ENCODE measurements at places on chromosomes 13 and 19.

DNA sequence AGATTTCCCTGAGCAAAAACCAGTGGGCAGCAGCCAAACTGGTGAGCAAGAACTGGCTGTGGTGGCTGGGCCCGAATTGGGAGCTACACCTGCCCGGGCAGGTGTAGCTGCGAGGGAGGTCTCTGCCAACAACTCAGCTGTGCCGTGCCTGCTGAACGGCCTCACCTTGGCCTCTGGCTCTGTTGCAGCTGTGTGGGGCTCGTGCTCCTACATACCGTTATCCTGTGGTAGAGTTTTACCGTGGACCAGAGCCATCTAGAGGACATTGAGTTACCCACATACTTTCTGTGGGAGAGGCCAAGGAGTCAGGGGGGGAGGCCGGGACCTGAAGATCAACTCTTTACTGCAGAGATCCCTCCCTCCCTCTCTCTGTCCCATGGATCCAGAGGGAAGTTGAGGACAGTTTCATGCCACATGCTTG lies 113.2 kb downstream of the TM9SF2 start:
- no peak for DNase-seq

DNA sequence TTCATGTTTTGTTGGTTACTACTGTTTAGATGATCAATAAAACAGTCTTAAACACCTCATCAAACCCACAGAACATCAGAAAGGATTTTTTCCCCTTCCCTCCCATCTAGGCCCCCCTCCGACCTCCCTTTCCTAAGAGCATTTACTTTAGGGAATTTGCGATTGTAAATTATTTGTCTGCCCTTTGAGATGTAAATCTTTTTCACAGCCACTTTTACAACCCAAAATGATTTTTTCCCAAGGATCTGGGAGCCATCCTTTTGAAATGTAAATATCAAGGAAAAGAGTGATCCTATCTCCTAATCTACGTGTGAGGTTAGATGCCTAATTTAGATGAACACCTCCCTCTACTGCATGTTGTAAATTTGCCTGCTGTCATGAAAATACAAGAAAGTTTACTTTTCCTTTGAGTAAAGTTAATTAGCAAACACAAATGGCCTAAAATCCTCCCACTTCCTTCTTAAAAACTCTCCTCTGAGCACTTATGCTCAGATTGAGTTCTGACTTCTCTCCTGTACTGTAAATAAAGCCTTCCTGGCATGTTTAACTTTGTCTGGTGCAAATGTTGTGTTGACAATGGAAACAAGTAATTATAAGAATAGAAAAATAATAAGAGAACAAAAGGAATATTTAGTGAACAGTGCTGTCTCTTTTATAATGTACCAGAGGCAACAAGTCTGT lies 1646.9 kb upstream of the SPRY2 start:
- no peak for DNase-seq

- DNase-seq, result peak; percentile 4
Observed at GRCh38 chr13:94548382-94548781, 47.6 kb downstream of the TGDS start.

GRCh38 chr13:30020726-30021312 lies 170.4 kb upstream of the UBL3 start:
- peak; percentile 33 for DNase-seq

GRCh38 chr19:38247734-38248268 lies 8.4 kb downstream of the PPP1R14A start:
- DNase-seq, result no peak

- DNase-seq, result no peak
Observed at GRCh38 chr19:35279985-35280821, 2.1 kb upstream of the HAMP start.

DNA sequence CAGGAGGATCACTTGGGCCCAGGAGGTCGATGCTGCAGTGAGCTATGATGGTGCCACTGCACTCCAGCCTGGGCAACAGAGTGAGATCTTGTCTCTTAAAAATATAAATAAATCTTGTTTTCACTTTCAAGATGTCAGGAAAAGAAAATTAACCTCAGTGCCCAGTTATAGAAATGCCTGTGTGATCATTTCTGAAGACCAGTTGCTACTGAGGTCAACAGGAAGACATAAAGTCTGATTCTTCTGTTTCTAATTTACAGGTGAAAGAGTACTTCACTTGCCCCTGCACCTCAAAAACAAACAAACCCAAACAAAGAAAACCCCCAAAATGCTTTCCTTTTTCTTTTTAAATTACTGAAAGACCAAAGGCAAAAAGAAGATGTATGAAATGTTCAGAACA lies 174.3 kb upstream of the NBEA start:
- no peak for DNase-seq

DNA sequence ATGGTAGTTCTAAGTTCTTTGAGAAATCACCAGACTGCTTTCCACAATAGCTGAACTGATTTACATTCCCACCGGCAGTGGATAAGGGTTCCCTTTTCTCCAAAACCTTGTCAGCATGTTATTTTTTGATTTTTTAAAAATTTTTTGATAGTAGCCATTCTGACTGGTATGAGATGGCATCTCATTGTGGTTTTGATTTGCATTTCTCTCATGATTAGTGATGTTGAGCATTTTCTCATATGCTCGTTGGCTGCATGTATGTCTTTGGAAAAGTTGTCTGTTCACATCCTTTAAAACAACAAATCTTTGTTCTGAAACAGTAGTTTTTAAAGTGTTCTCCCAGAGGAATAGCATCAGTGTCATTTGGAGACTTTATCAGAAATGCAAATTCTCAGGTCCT lies 77.5 kb upstream of the POMP start:
- DNase-seq, result no peak

DNA sequence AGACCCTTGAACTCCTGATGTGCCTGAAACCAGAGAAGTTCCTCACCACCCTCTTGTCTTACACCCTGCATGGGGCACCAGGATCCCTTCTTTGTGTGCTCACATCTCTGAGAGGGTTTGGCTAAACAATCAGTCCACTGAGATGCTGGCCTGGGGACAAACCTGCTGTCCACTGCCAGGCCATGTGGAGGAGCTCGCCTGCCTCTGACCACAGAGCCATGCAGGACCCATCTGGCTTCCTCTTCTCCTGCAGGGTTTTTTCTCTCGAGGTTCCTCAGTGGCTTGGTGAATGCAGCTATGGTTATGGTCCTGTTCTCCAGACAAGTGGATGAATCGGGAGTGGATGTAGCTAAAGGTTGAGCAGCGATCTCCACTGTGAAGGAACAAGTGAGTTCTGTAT lies 49.1 kb upstream of the MEDAG start:
- peak; percentile 52 for DNase-seq

DNA sequence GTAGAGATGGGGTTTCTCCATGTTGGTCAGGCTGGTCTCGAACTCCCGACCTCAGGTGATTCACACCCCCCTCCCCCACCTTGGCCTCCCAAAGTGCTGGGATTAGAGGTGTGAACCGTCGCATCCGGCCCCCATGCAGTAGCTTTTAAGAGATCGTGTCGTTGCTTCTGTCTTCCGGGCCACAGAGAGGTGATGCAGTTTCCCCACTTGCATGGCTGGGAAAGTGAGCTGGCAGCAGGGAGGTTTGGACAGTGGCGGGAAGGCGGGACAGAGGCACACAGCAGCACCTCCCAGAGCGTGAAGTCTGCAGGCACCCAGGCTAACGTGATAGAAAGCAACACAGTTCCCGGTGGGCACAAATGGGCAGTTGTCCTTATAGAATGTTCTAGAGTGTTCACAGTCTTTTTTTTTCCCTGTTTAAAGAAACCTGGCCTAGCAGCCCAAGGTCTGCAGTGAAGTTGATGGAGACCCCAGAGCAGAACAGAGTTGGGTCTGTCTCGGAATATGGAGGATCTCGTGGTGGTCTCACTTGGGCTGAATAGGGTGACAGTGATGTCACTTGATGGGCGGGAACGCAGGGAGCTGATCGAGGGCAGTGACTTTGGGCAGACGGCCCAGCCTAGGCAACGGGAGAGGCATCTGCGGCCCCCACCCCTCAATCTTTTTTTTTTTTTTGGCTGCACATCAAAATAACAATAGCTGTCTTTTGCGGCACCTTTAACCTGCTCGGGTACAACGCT lies 4.9 kb downstream of the UHRF1 start:
- no peak for DNase-seq

DNA sequence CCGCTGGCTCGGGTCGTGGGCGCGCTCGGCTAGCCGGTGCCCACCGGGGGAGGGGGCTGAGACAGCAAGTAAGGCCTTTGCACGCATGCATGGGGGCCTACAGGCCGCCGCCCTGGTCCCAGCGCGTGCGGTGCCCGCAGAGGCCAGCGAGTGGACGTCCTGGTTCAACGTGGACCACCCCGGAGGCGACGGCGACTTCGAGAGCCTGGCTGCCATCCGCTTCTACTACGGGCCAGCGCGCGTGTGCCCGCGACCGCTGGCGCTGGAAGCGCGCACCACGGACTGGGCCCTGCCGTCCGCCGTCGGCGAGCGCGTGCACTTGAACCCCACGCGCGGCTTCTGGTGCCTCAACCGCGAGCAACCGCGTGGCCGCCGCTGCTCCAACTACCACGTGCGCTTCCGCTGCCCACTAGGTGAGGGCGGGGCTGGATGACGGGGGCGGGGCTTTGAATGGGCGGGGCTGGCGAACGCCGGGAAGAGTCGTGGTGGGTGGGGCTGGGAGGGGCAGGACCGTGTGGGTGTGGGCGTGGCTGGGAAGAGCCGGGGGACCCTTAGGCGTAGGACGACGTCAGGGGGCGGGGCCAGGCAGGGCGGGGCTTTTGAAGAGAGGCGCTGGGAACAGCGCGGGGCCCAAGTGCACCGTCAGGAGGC lies 2.1 kb downstream of the CILP2 start:
- DNase-seq, result peak; percentile 62

- no peak for DNase-seq
Observed at GRCh38 chr13:81610644-81611043, 1269.7 kb upstream of the SPRY2 start.

DNA sequence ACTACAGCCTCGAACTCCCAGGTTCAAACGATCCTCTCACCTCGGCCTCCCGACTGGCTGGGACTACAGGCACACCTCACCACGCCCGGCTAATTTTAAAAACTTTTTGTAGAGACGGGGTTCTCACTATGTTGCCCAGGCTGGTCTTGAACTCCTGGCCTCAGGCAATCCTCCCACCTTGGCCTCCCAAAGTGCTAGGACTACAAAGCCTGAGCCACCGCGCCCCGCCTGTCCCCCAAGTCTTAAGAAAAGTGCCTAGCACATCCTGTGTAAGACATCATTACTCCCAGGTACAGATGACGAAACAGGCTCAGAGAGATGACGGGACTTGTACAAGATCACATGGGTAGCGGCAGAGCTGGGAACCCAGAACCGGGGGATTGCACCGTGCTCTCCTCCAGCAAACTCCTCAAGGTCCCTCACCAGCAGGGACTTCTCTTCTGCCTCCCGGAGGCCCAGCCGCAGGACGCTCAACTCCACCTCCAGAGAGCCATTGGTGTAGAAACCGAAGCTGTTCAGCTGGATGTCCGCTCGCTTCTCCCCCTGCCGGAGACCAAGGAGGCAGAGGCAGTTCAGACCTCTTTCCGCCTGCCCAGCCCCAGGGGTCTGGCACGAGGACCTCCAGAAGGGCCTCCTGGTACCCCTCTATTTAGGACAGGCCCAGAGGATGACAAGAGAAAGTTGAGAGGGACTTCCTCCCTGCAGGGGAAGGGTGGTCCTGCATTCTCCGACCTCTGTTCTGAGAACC lies 1.0 kb downstream of the GPR108 start:
- peak; percentile 88 for DNase-seq

DNA sequence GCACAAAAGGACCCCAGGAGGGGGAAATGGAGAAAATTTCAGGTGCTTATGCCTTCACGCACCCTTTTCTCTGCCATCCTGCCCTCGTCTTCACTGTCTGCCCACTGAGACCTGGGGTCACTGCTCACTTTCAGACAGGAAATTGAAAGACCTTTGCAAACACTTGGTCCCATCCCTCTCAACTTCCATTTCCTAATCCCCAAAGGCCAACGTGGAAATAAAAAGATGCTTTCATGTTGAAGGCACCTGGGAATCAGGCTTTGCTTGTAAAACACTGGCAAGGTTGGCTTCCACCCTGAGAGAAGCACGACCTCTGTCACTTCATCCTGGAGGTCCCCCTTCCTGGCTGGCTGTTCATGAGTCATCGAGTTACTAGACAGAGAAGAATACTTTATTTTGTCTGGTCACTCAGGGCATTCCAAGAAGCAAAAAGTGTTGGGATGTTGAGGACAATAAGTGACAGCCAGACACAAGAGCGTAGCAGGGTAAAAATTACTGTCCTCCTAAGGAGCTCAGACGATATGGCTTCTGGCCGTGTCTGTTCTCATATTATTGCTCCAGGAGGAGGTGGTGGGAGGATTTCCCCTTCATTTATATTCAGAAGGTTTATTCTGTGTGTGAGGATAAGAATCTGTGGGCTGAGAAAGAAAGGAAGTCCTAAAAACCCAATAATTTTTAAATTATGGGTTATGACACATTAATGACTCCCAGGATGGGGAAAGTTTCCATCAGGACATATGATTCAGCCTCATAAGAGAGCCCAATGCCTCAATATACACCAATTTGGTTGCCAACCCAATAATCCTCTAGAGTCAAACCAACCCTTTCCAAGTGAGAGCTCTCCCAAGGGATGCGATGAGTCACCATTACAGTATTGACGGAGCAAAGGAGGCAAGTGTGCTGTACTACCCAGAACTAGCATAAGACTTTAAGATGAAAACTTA lies 409.0 kb downstream of the COG6 start:
- DNase-seq, result peak; percentile 66

GRCh38 chr19:41990615-41991014 lies 3.4 kb downstream of the ATP1A3 start:
- no peak for DNase-seq

GRCh38 chr19:44722131-44723121 lies 23.5 kb downstream of the CEACAM16 start:
- no peak for DNase-seq

- no peak for DNase-seq
Observed at GRCh38 chr13:47539317-47539716, 461.8 kb downstream of the SUCLA2 start.

DNA sequence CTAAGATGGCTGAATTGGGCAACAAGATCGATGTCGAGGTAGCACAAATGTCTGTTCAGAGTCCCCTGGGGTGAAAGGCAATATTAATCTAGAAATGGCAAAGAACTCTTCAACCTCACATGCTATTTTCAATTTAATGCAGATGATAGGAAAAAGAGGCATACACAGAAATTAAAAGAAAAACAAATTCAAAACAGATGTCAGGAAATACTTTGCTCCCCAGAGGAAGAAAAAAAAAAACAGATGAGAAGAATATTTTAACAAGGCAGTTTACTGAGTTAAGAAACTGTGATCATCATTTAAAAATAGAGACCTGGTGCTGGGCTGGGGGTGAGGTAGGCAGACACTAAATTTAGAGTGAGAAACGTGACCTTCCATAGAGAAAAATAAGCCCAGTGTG lies 421.9 kb upstream of the ARGLU1 start:
- no peak for DNase-seq

DNA sequence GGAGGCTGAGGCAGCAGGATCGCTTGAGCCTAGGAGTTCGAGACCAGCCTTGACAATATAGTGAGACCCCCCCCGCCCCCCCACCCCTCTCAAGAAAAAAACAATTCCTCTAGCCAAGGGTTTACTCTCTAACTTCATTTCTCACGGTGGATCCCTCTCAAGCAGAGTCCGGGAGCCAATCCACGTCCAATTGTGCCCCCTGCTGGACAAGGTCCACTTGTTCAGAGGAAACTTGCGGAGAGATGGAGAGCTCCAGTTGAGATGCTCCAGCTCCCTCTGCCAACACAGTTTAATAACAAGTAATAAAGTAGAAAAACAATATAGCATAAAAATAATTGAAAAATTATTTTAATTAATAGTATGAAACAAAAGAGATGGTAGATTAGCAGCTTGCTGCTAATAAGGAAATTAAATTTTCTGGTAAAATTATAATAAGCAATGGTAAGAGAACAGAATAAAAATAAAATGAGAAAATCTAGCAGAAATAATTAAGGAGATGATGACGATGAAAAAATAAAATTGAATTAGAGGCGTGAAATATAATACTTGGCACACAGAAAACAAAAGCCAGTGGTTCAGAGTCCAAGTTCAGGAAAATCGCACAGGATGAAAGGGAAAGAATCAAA lies 14.5 kb upstream of the SIGLEC14 start:
- peak; percentile 75 for DNase-seq
